HS-5 (cell line): ENCODE measurements at places on chromosomes 12 and 14.

DNA sequence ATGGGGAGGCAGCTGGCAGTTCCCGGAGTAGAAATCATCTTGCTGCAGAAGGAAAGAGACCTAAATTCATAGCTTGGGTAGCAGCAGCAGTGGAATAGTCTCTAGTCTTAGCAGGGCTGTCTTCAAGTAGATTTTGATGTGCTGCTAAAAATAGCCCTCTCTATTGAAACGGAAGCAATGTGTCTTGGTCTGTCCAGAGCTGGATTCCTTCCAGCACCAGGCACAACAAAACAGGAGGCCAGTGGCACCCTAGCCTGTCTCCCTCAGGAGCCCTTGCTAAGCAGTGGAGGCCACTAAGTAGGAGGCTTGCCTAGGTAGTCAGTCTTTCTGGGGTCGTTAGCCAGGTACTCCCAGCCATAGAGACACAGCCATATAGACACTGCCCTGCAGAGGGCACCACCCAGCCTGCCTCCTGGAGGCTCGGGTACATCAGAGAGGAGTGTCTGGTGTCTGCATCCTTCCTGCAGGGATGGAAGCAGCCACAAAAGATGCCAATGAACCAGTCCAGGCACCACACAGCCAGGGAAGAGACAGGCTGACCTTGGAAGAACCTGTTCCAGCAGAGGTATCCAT, 97.5 kb downstream of the CRACR2A start:
- DNase-seq: no peak

DNA sequence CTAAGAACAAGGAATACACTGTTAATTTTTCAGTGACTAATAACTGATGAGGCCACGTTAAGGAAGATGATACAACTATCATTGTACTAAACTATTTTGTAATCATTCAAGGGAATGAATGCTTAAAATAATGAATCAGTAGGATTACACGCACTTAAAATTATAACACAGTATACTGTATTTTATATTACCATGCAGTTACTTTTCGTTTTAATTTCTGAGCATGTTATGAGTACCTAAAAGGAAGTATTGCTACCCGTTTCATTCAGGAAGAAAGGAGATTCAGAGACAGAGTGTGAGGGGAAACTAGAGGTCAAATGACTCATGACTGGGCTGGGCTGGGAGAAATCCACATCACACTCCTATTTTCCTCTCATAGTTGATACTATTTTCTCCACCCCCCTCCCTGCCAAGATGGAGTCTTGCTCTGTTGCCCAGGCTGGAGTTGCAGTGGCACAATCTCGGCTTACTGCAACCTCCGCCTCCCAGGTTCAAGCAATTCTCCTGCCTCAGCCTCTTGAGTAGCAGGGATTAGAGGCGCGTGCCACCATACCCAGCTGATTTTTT, 202.0 kb downstream of the PPM1H start:
- DNase-seq: peak; percentile 71

GRCh38 chr12:43332977-43333640, 218.9 kb downstream of the ADAMTS20 start:
- DNase-seq: no peak

DNA sequence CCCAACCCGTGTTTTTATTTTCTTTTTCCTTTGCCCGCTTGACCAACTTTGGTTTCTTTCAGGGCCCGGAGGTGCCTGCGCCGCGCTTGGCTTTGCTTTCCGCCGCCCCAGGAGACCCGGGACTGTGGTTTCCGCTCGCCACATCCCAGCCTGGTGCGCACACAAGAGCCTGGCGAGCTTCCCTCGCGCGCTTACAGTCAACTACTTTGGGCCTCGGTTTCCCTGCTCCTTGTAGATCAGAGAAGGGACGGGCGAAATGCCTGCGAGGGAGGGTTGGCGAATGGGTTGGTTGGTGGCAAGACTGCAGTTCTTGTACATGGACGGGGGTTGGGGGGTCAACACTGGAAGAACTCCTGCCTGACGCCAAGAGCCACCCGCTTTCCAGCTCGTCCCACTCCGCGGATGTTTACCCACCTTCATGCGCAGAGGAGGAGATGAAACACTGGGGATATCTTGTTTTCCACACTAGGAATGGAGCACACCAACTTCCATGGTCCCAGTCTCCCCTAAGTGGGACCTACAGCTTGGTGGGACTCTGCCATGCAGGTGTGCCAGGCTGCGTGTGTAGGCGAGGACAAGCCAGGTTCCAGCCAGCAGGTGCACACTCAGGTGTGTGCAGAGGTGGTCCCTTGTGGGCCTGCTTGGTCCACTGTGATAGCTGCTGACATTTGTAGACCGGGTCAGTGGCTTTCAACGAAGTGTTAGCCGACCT, 16.6 kb upstream of the TBX3 start:
- DNase-seq: no peak

GRCh38 chr14:104435147-104436046, 144.2 kb upstream of the C14orf180 start:
- DNase-seq: no peak

DNA sequence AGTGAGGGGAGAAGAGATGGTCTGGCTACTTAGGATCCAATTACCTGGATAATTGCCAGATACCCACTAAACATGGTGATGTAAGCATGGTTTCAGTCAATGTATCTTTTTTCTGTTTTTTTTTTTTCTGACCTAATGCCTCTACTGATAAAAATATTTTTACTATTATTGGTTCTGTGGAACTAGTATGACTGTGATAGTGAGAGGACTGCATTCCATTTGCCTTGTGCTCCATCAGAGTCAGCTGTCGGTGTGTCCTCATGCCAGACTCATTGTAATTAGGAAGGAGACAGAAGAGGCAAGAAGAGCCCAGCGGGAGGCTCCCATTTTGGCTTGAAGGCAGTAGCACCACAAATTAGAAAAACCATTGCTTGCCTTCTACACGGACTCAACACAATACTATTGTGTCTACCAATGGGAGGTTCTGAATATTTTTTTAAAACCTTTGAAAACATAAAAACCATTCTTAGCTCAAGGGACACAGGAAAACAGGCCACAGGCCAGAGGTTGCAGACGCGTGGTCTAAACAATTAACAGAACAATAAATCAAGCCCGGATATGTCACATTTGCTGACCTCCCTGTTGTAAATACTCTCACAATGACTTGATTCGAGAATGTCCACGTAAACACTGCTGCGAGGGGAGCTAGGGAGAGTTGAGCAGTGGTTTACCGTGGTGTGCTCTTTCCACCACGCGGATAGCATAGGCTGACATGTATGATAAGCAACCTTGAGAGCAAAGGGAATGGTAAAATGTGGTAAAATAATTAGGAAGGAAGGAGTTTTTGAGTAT, 13.5 kb upstream of the DCP1B start:
- no peak for DNase-seq
